ENCODE measurements at places on chromosomes 4 and X.

- DNase-seq, result no peak
Measured at GRCh38 chr4:3724319-3725231, 41.6 kb upstream of the ADRA2C start.

GRCh38 chr4:76058302-76058701 lies 16.2 kb upstream of the ART3 start:
- no peak for DNase-seq

- DNase-seq, result no peak
Measured at GRCh38 chrX:13216139-13216538, 103.7 kb downstream of the ATXN3L start.

DNA sequence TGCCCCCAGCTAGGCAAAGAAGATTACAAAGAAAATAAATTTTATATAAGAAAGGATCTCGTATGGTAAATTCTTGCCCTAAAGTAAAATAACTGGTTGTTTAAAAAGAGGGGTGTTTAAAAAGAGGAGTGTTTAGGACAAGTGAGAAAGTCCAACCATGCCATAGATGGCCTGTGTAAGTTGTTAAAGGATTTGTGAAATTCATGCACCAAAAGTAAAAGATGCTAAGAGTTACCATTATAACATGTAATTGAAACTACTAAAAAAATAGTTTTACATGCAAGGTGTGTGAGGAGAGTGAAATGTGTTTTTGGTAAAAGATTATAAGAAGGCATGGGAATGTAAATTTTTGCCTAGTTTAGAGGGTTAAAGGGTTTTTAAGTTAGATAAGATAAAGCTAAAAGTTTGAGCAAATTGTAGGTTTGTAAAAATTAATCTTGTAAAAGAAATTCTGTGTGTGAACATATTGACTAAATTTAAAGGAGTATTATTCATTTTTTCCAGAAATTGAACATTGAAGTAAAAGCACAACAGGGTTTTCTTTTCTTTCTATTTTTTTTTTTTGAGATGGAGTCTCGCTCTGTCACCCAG lies 20.1 kb downstream of the HTT-AS start:
- no peak for DNase-seq

All from 8988T (cell line).